ENCODE measurements at places on chromosomes 6 and 20. TPM values are rescaled to one million over a fixed set of nuclear protein-coding genes. Genes with fewer than 3 reads are reported as not detected.

The CYP21A2 gene
- 10.3 TPM for total RNA-seq

The CEP250 gene
- total RNA-seq = 11.1 TPM

The FAM83D gene
- total RNA-seq = 0.42 TPM

The IL17A gene
- total RNA-seq = not detected

The OPRL1 gene
- 0.71 TPM for total RNA-seq

The CTNNBL1 gene
- 58.6 TPM for total RNA-seq

The RIOK1 gene
- 16.4 TPM for total RNA-seq

The OPN5 gene
- not detected for total RNA-seq

The MTCH1 gene
- 178 TPM for total RNA-seq

The SLC17A9 gene
- total RNA-seq = 5.7 TPM

The RNF182 gene
- 0.81 TPM for total RNA-seq

The PROCR gene
- total RNA-seq = 26.9 TPM

The ALDH8A1 gene
- total RNA-seq = 0.55 TPM

The SPATS1 gene
- not detected for total RNA-seq

The RIPPLY2 gene
- total RNA-seq = not detected

The GPR6 gene
- total RNA-seq = not detected

The OR2H2 gene
- not detected for total RNA-seq

The HLA-DQB1 gene
- 15.3 TPM for total RNA-seq

The ZBTB46 gene
- total RNA-seq = 17.0 TPM

The LAMA2 gene
- total RNA-seq = 120 TPM

The FAM83C gene
- total RNA-seq = not detected

The HIVEP1 gene
- 14.3 TPM for total RNA-seq

The LST1 gene
- 9.4 TPM for total RNA-seq

The KCNK15 gene
- total RNA-seq = 2.2 TPM

The TP53TG5 gene
- 0.68 TPM for total RNA-seq

The PNPLA1 gene
- not detected for total RNA-seq

The KIAA1755 gene
- total RNA-seq = 8.1 TPM

The VSTM2L gene
- total RNA-seq = 158 TPM

The MYLK2 gene
- 0.55 TPM for total RNA-seq

The TFAP2A gene
- total RNA-seq = 0.79 TPM

The C6orf15 gene
- total RNA-seq = not detected

The TNNC2 gene
- total RNA-seq = not detected

The METTL24 gene
- total RNA-seq = 1.7 TPM

The PRRT1 gene
- total RNA-seq = 0.77 TPM

The LY6G5C gene
- 2.2 TPM for total RNA-seq

The OTOR gene
- total RNA-seq = not detected

The FAM217A gene
- not detected for total RNA-seq

The BPIFA1 gene
- not detected for total RNA-seq

The POFUT1 gene
- 25.5 TPM for total RNA-seq

The C20orf141 gene
- not detected for total RNA-seq

The SAMD5 gene
- total RNA-seq = 2.1 TPM

The C20orf144 gene
- not detected for total RNA-seq

The SIRPB1 gene
- total RNA-seq = 0.58 TPM

The TRIM15 gene
- not detected for total RNA-seq

The MYLIP gene
- total RNA-seq = 11.3 TPM

The SNTA1 gene
- total RNA-seq = 134 TPM

The LRFN2 gene
- not detected for total RNA-seq

The GID8 gene
- 20.2 TPM for total RNA-seq

The EGFL8 gene
- total RNA-seq = 7.1 TPM

The SLC22A2 gene
- not detected for total RNA-seq

The TRERF1 gene
- total RNA-seq = 2.6 TPM

The SYCP2 gene
- total RNA-seq = 1.8 TPM

The YWHAB gene
- 109 TPM for total RNA-seq

The KCNQ2 gene
- 0.91 TPM for total RNA-seq

The FRMD1 gene
- 0.79 TPM for total RNA-seq

The PRICKLE4 gene
- 3.1 TPM for total RNA-seq

The FOXF2 gene
- 0.24 TPM for total RNA-seq

The FAM210B gene
- total RNA-seq = 31.1 TPM

The KHDRBS2 gene
- 0.12 TPM for total RNA-seq
